Osteocyte (in vitro differentiated cells): ENCODE measurements at places on chromosomes 5 and 9. TPM values are rescaled to one million over a fixed set of nuclear protein-coding genes. Genes with fewer than 3 reads are reported as not detected.

DNA sequence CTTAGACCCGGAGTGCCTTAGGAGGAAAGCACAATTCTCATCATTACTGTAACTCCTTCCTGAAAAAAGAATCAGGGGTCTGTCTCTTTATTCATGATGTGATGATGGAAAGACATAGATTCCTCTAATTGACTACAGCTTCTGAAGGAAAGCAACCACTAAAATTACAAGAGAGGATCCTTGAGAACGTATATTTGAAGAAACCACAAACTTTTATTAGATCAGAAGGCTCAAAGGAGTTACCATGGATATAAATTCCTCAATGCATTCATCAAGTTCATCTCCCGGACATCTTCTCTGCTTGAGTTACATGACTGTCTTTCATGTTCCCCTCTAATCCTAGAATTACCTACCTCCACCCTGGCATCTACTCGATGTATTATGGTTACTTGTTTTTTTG, 104.1 kb upstream of the PAPPA start:
- DNase-seq = no peak

DNA sequence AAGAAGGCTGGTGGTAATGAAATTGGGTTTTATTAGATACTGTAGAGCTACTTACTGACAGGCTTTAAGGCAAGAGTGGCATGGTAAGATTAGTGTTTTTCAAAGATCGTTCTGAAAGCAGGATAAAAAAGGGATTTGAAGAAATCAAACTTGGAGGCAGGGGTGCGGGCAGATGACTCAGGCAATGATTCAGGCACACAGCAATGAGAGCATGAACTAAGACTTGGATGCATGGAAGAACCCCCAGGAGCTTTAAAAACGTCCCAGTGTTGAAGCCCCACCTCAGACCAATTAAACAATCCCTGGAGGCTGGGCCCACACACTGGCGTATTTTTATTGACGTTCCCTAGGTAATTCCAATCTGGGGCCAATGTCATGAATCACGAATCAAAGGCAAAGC, 102.5 kb downstream of the SREK1 start:
- no peak for DNase-seq

- no peak for DNase-seq
Measured at GRCh38 chr9:19481121-19481870, 72.5 kb downstream of the ACER2 start.

- no peak for DNase-seq
Measured at GRCh38 chr9:84139296-84140070, 158.9 kb downstream of the RMI1 start.

DNA sequence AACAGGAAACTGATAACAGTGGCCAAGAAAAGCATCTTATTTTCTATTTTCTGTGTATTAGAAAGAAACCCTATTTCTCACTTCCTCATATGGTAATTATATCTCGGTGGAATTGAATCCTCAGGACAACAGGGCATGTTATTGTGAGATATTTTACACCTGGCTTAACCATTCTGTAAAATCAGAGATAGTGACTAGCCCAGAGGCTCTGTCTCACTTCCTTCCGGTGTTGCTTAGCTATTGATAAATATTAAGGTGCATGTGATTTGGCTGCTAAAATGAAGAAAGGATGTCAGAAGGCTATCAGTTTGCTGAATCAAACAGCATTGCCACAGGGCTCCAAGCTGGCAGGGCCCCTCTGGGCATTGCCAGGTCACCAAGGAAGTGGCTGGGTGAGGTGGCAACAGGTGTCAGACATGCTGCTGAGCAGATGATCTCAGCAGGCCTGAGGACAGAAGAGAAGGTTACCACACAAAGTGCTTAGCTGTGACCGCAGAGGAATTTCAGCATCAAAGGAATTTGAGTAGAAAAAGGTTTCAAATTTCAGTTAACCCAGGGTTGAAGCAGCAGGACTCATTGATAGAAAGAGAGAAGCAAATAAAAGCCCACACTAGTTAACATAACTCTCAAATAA, 330.7 kb downstream of the PDE4D start:
- DNase-seq = no peak

PCDHGB4 gene
- 10.8 and 11.9 TPM in 2 replicates for total RNA-seq

PCDHGA10 gene
- 22.4 and 24.0 TPM in 2 replicates for total RNA-seq

DNA sequence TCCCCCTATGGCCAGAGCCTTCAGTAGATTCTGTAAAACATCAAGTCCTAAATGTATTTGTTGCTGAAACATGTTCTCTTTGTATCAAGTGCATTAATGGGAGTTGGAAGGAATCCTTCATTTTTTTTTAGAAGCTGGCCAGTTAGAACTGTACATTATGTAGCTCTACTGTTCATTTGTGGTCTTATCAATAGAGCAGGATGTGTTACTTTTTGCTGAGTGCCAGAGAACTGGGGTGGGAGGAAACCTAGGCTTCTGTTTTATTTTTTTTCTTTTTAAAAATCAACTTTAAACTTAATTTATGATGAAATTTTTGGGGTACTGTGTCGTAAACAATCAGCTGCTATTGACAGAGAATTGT, 5.1 kb downstream of the PIP5K1B start:
- no peak for DNase-seq

DNA sequence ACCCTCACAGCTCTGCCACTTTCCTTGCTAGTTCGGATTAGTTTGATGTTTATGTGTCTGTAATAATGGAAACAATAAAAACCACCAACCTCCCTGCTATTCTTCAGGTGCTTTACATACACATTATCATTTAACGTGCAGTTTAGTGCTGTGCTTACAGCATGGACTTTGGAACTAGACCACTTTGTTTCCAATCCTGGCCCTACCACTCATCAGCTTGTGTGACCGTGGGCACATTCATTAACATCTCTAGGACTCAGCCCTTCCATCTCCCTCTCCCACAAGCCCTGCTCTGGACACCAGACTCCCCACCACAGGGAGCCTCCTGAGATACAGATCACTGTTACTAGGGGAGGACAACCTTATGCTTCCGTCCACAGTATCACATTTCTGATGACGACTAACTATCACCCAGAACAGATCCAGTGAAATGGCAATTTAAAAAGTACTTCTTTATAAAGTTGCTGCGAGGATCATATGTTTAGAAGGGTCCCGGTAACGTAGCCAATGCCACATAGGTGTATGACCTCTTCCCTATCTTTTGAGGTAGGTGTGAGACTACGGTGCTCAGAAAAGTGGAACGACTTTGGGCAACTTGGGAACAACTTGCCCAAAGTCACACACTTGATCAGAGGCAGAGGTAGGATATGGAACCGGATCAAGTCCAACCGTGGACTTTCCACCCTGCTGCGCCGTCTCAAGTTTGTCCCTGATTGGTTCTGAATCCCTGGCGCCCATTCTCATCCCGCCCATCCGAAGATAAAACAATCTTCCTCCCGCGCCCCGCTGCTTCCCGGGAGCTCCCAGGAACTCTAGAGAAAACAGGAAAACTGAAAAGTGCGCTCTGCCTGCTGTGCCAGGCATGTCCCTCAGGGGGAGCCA, 132.4 kb upstream of the NIPBL start:
- no peak for DNase-seq
